Activated naive CD4-positive, alpha-beta T cell treated with Interleukin-2 at 50 U/mL for 16 hours (primary cell): ENCODE measurements at places on chromosomes 1 and 21.

DNA sequence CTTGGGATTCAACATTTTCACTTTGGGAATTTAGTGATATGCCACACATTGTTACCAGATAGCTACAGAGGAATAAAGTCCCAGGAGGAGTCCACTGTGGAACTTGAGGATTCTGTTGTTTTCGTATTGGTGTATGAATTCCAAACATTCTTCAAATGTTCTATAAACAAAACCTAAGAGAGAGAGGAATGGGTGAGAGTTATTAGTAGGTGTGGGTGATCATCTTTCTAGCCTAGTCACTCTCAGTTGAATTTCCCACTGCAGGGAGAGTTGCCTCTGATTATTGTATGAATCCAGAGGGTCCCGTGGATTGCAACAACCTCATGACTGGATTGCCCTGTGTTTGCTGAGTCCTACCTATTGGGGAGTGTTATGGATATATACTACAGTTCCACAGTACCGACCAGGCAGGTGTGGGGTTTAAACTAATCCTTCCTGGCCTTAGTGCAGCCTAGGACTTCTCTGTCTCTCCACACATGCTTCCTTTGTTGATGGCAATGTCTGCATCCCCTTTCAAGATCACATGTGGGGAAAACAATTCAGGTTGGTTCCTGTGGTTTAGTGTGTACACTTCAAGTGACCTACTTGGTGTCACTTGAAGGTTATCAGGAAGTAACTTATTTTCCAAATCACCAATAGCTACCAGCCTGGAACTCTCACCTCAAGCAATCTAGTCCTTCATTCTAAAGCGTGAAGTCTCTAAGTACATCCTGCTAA, 91.8 kb downstream of the ADCY10 start:
- no peak for DNase-seq

GRCh38 chr1:36707221-36707620, 224.5 kb upstream of the CSF3R start:
- DNase-seq, result no peak

- DNase-seq, result no peak
These were observed 47.6 kb upstream of the HOOK1 start for GRCh38 chr1:59767119-59767518.

GRCh38 chr1:48472638-48473037, 634 bp upstream of the SPATA6 start:
- DNase-seq, result no peak

- DNase-seq, result no peak
These were observed 7.5 kb downstream of the DMAP1 start for GRCh38 chr1:44220755-44221154.

DNA sequence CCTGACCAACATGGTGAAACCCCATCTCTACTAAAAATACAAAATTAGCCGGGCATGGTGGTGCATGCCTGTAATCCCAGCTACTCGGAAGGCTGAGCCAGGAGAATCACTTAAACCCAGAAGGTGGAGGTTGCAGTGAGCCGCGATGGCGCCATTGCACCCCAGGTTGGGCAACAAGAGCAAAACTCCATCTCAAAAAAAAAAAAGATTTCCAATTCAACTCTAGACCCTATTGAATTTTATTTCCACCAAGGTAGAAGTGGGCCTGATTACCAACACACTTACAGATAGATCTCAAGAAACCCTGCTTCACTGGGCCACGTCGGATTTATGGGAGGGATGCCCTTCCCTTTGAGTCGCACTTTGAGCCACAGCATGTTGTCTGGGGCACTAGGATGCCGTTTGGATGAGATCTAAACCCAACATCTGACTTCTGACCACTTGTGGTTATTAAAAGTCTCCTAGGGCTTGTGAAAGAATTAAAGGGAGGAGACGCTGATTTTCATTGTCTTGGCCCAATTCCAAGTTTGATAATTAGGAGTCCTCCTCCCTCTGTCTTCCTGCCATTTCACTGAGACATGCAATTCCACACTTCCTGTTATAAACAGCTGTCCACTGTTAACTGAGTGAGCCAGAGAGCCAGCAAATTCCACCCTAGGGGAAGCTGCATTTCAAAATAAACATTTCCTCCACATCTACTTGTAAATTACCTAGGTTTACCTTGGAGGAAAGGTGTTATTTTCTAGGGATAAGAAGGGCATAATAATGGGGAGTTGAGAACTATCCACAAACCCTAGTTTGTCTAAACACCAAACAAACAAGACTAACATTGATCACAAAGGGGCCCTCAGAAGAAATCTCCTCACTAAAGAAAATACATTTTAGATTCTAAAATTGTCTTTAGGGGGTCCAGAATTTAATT, 5.2 kb upstream of the RERE start:
- DNase-seq, result no peak

GRCh38 chr21:26049803-26050202, 120.8 kb downstream of the APP start:
- no peak for DNase-seq
